ENCODE measurements at places on chromosomes 5 and 9.

DNA sequence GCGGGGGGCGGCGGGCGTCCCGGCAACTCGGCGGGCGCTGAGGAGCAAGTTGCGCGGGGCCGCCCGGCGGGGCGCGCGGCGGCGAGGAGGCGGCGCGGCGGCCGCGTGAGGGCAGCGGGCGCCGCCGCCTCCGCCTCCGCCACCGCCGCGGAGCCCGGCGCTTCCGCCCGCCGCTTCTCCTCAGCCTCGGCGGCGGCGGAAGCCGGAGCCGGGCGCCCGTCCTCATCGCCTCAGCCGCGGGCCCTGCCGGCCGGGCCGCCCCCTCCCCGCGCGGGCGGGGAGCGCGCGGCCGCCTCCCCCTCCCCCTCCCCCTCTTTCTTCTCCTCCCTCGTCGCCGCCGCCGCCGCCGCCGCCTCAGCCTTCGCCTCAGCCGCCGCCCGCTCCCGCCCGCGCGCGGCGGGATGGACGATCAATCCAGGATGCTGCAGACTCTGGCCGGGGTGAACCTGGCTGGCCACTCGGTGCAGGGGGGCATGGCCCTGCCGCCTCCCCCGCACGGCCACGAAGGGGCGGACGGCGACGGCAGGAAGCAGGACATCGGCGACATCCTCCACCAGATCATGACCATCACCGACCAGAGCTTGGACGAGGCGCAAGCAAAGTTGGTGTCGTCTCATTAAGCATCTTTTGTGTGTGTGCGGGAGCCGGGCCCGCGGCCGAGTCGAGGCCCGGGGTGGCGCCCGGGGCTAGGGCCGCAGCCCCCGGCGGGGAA, at the start of gene PBX3:
TSS of gene PBX3 (plus strand) at position 321 of the 712 bp plus-strand sequence.
- DNase-seq, result peak; percentile 42

- no peak for DNase-seq
Observed at GRCh38 chr9:33294670-33295432, 4.5 kb downstream of the NFX1 start.

- no peak for DNase-seq
Observed at GRCh38 chr5:59272809-59273427, 620.6 kb downstream of the PDE4D start.

GRCh38 chr5:10701567-10702039, 59.4 kb downstream of the DAP start:
- DNase-seq, result no peak

DNA sequence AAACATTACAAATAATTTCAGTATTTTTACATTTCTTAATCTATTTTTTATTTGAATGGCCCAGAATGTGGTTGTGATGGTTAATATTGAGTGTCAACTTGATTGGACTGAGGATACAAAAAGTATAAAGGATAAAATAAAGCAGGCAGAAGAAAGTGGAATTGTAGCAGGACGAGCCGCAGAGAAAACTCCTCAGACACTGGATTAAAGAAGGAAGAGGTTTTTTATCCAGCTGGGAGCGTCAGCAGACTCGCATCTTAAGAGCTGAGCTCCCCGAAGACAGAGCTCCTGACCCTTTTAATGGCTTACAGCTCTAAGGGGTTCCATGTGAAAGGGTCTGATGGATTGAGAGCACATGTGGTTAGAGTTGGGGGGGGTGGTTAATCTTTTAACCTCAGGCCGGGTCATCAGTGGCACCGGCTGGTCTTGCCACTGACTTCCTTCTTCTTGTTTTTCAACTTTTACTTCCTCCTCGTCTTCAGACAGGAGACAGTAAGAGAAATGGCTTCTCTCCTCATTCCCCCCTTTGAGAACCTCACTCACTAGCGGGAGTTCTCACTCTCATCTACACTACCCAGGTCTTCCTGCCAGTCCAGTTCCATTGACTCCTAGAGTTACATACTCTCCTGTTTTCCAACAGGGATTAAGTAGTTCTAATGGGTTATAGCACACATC, 80.0 kb downstream of the TMEM161B start:
- DNase-seq, result no peak

GRCh38 chr9:106816524-106816923, 46.4 kb upstream of the ZNF462 start:
- DNase-seq, result no peak

- no peak for DNase-seq
Observed at GRCh38 chr9:130193531-130194377, 21.6 kb downstream of the NCS1 start.

DNA sequence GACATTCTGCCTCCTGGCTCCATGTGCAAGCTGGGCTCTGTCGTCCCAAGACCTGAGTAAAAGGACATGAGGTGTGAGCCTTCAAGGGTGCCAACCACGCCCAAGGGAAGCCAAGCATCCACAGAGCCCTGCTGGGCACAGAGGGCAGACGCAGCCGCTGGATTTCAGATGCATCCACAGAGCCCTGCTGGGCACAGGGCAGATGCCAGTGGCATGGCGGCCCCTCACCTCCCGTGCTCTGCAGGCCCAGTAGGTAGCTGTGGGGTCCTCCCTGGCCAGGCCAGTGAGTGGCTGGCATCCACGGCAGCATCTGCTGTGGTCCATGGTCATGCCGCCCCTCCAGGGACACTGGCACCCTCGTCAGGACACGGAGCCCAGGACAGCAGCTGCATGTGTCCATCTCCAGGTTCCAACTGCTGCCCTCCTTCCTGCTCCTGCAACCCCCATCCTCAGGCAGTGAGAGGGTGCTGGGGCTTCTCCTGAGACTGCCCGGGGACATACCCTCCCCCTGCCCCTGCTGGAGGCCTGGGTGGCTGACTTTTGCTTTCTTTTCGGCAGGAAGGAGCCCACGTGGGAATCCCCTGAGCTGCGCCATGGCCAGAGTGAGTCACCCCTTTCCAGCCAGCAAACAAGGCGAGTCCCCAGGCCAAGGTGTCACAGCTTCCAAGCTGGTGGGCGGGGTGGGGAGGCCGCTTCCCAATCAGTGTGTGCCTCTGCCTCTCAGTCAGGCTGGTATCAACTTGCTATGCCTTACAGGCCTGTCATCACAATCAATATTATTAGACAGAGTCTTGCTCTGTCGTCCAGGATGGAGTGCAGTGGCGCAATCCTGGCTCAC, 4.0 kb upstream of the TRAF2 start:
- peak; percentile 56 for DNase-seq

- no peak for DNase-seq
Observed at GRCh38 chr5:139453683-139454567, 8.6 kb downstream of the ECSCR start.

- DNase-seq, result no peak
Observed at GRCh38 chr5:144510845-144511579, 340.3 kb downstream of the KCTD16 start.

DNA sequence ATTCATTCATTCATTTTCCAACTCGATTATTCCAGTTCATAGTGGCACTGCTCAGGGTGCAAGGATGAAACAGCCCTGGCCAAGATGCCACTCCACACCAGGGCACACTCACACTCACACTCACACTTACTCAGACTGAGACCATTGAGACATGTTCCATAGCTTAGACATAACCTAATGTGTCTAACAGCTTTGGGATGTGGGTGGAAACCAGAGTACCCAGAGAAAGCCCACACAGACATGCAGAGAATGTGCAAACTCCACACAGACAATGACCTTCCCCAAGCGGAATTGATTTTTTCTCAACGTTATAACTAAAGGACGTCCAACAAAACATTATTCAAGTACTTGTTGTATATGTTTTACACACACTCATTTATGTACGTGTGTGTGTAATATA, 1363.5 kb downstream of the EFNA5 start:
- DNase-seq, result no peak

DNA sequence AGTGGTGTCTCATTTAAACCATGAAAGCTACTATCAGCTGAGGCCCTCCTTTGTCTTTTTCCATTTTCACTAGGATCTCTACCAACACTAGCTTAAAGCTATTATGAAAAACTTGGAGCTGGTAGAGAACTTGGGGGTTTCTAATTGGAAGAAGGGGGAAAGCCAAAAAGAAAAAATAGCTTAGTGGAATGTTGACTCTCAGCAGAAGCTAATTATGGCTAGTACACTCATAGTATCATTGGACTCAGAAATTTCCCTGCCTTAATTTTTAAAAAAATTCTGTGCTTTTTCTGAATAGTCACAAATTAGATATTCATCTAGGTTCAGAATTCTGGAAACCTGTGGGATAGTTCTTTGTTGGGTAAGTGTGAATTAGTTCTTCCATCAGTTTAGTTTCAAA, 8.0 kb downstream of the SLC12A2 start:
- no peak for DNase-seq

DNA sequence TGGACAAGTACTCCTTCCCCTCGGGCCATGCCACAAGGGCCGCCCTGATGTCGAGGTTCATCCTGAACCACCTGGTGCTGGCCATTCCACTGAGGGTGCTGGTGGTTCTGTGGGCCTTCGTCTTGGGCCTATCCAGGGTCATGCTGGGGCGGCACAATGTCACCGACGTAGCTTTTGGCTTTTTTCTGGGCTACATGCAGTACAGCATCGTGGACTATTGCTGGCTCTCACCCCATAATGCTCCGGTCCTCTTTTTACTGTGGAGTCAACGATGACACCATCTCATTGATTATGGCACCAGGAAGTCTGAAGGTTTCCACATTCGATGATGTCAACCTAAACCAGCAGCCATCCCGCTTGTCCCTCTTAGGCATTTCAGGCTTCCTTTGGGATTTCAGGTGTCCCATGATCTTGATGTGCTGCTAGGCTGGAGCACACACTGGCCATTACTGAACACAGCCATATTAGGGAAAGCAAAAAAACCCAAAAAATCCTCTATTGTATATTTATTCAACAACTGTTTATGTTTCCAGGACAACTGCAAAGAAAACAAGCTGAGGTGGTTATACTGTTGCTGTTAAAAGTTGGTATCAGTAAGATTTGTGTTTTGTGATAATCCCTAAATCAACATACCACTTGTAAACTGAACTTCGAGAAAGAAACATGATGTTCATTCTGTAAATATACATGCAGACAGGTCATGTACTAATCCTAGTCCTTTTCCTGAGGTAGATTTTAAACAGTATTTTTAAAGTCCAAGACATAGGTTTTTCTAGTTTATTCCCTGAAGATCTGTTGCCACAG, 1.1 kb downstream of the PLPP6 start:
- no peak for DNase-seq

- DNase-seq, result no peak
Observed at GRCh38 chr5:33828626-33829308, 63.0 kb downstream of the ADAMTS12 start.

DNA sequence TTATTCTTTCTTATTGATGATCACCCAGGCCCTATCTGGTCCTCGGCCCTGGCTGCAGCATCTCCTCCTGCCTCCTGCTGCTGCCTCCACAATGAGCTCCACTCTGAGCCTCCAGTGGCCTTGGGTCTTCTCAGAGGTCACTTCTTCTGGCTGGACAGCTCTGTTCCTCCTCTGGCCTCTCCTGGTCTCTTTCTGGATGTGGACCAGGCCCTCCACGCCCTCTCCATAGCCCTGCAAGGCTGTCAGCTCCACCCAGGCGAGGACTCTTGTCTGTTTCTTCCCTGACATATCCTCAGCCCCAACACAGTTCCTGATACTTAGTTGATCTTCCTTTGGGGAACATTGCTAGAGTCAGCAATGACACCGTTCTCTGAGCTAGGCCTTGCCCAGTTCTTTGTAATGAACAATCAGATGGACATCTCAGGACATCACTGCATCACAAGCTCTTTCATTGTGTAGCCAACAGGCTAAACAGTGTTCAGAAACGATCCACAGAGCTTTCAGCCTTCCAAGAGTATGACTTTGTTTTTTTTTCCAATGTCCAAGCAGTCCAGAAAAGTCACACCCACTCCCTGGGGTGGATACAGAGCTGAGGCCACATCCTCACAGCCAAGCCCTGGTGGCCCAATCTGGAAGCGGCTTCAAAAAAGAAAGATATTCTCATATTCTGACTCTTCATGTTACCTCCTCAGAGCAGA, 62.5 kb upstream of the DNAH5 start:
- no peak for DNase-seq

- no peak for DNase-seq
Observed at GRCh38 chr9:3977614-3978112, 322.2 kb downstream of the GLIS3 start.

GRCh38 chr5:108459769-108460168, 77.9 kb upstream of the FBXL17 start:
- DNase-seq, result no peak

Measured in activated CD4-positive, CD25-positive, alpha-beta regulatory T cell (primary cell).